Dermis lymphatic vessel endothelial cell (primary cell): ENCODE measurements at places on chromosomes 11 and 22. TPM values are rescaled to one million over a fixed set of nuclear protein-coding genes. Genes with fewer than 3 reads are reported as not detected.

The TSKU gene
- total RNA-seq, result 3.0 and 3.9 TPM in 2 replicates

The SLN gene
- not detected in 2 replicates for total RNA-seq

The SMIM38 gene
- 0.09 and 0.11 TPM in 2 replicates for total RNA-seq

The FIBIN gene
- under 0.01 TPM in 1 of 2 replicates, not detected in the other for total RNA-seq

The LRRC74B gene
- not detected in 2 replicates for total RNA-seq

The KRTAP5-11 gene
- total RNA-seq, result not detected in 2 replicates

The MS4A6E gene
- not detected in 2 replicates for total RNA-seq

The RASD2 gene
- not detected in 2 replicates for total RNA-seq

The IGLL1 gene
- not detected in 2 replicates for total RNA-seq

The LDLRAD3 gene
- total RNA-seq, result 6.0 and 6.1 TPM in 2 replicates

The LARGE2 gene
- not detected in 2 replicates for total RNA-seq

The NTM gene
- total RNA-seq, result 0.54 TPM in 1 of 2 replicates, not detected in the other

The KCNJ1 gene
- total RNA-seq, result 0.11 TPM in 1 of 2 replicates, not detected in the other

The WBP2NL gene
- total RNA-seq, result 0.11 TPM in 1 of 2 replicates, not detected in the other

The SYT12 gene
- total RNA-seq, result under 0.01 TPM in 2 replicates

The MFNG gene
- 105 and 133 TPM in 2 replicates for total RNA-seq

The TRIM51 gene
- total RNA-seq, result not detected in 2 replicates

The DBX1 gene
- total RNA-seq, result not detected in 2 replicates
